ENCODE measurements at places on chromosomes 12 and 14.

DNA sequence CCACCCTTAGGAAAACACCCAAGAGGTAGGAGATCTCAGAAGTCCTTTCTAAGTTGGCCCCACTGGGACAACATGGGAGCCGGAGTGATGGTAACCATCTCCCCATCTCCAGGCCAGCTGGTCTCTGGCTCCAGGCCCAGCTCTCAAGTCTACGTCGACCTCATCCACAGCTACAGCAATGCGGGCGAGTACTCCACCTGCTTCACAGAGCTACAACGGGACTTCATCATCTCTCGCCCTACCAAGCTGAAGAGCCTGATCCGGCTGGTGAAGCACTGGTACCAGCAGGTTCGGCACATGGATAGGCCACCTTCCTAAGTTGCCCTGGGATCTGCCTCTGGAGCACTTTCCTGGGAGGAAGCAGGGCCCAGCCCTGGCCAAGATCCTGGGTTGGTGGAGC, 11.0 kb upstream of the OAS2 start:
- no peaks in the 10 kb centered on the region for H3K27me3 ChIP-seq
- peak overlapping the region; percentile 33 for H3K27ac ChIP-seq
- no peak for DNase-seq

- no peak for DNase-seq
- no peak overlapping the region for H3K27ac ChIP-seq
- H3K27me3 ChIP-seq, result no peaks in the 10 kb centered on the region
Observed at GRCh38 chr14:32300136-32300535, 29.0 kb upstream of the AKAP6 start.

- no peak overlapping the region for H3K27ac ChIP-seq
- H3K4me3 ChIP-seq, result no peak overlapping the region
- no peaks in the 10 kb centered on the region for H3K27me3 ChIP-seq
- H3K36me3 ChIP-seq, result peaks cover 30% of the 10 kb centered on the region
- peaks cover 13% of the 10 kb centered on the region for H3K4me1 ChIP-seq
Observed at GRCh38 chr12:26700430-26700829, 132.6 kb downstream of the ITPR2 start.

DNA sequence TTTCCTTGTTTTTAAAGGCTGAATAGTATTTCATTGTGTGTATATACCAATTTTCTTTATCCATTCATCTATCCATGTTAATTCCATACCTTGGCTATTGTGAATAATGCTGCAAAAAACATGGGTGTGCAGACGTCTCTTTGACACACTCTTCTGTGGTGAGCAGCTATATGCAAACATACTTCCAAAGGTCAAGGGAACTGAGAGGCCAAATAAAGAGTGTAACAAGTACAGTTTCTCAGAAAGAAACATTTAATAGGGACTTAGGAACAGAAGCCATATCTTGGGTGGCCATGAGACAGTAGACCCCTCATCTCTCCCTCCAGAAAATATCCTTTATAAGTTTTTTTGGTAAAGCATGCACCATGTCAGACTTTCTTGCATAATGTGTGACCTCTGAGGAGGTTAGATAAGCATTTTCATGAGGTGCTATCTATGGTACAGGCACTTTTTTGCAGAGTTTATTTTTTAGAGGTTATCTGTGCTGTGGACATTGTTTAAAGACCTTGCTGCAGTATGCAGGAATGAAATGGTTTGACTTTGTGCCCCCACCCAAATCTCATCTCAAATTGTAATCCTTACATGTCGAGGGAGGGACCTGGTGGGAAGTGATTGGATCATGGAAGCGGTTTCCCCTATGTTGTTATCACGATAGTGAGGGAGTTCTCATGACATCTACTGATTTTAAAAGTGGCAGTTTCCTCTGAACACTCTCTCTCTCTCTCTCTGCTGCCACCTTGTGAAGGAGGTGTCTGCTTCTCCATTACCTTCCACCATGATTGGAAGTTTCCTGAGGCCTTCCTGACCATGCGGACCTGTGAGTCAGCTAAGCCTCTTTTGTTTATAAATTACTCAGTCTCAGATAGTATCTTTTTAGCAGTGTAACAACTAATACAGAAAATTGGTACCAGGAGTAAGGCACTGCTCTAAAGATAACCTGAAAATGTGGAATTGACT, 1202.3 kb downstream of the GALC start:
- H3K27ac ChIP-seq, result no peak overlapping the region
- no peaks in the 10 kb centered on the region for H3K36me3 ChIP-seq
- no peaks in the 10 kb centered on the region for H3K4me1 ChIP-seq
- no peak for DNase-seq
- no peaks in the 10 kb centered on the region for H3K27me3 ChIP-seq

GRCh38 chr12:17793854-17794253, 296.1 kb downstream of the RERGL start:
- no peak for DNase-seq
- no peaks in the 10 kb centered on the region for H3K4me1 ChIP-seq
- H3K27me3 ChIP-seq, result no peaks in the 10 kb centered on the region
- H3K27ac ChIP-seq, result no peak overlapping the region
- H3K4me3 ChIP-seq, result no peak overlapping the region

- no peaks in the 10 kb centered on the region for H3K4me1 ChIP-seq
- H3K4me3 ChIP-seq, result no peak overlapping the region
- H3K27ac ChIP-seq, result no peak overlapping the region
- no peak for DNase-seq
Observed at GRCh38 chr12:18123707-18124106, 33.7 kb upstream of the RERGL start.

GRCh38 chr12:45670346-45671065, 59.0 kb upstream of the ARID2 start:
- DNase-seq, result peak; percentile 10
- H3K4me3 ChIP-seq, result no peak overlapping the region
- no peaks in the 10 kb centered on the region for H3K36me3 ChIP-seq
- H3K27me3 ChIP-seq, result peaks cover 4% of the 10 kb centered on the region
- H3K4me1 ChIP-seq, result peaks cover 24% of the 10 kb centered on the region

DNA sequence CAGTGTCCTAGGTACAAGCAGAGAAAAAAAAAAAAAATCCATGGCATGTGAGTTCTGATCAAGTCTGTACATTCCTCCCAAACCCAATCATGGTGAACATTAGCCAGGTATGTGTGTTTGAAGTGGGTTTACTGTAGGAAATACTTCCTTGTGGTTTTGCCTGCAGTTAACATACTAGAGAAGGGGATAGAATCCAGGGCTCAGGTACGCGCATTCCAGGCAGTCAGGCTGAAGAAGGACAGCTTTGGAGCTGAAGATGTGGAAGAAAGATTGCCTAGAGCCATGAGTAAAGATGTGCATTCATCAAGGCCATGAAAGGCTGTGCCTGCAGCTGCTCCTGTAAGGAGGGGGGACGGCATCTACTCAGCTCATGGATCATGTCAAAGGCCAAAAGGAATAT, 88.2 kb upstream of the NTF3 start:
- no peaks in the 10 kb centered on the region for H3K4me1 ChIP-seq
- no peak overlapping the region for H3K27ac ChIP-seq
- H3K4me3 ChIP-seq, result no peak overlapping the region

DNA sequence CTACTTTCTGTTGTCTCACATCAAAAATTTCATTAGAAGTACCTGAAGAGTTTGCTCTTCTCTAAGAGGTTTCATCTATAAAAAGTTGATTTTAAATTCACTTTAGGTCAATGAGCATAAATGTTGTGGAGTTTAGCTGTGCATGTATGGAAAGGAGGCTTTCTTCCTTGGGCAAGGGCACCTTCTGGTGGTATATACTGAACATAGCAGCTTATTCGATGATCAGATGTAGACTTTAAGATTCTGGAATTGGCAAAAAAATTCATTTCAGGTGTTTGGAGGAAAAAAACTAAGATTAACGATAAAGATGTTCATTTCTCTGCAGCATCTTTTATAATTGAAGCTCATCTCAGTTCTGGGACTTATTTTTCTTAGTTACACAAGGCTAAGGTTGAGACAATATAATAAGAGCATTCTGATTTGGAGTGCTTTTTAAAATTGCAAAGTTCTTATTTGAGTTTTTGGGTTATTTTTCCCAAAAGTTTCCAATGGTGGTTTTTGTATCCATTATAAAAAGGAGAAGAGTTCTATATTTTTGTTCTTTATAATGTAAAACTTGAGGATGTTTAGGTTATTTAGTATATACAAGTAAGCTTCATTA, 46.8 kb downstream of the TMEM117 start:
- H3K4me3 ChIP-seq, result no peak overlapping the region
- peak; percentile 27 for DNase-seq
- no peaks in the 10 kb centered on the region for H3K36me3 ChIP-seq
- no peaks in the 10 kb centered on the region for H3K27me3 ChIP-seq
- H3K27ac ChIP-seq, result no peak overlapping the region

GRCh38 chr12:65464930-65465329, 186.4 kb downstream of the MSRB3 start:
- H3K4me3 ChIP-seq, result no peak overlapping the region
- no peak overlapping the region for H3K27ac ChIP-seq
- H3K4me1 ChIP-seq, result no peaks in the 10 kb centered on the region
- no peaks in the 10 kb centered on the region for H3K36me3 ChIP-seq
- H3K27me3 ChIP-seq, result peaks cover 2% of the 10 kb centered on the region
- no peak for DNase-seq

DNA sequence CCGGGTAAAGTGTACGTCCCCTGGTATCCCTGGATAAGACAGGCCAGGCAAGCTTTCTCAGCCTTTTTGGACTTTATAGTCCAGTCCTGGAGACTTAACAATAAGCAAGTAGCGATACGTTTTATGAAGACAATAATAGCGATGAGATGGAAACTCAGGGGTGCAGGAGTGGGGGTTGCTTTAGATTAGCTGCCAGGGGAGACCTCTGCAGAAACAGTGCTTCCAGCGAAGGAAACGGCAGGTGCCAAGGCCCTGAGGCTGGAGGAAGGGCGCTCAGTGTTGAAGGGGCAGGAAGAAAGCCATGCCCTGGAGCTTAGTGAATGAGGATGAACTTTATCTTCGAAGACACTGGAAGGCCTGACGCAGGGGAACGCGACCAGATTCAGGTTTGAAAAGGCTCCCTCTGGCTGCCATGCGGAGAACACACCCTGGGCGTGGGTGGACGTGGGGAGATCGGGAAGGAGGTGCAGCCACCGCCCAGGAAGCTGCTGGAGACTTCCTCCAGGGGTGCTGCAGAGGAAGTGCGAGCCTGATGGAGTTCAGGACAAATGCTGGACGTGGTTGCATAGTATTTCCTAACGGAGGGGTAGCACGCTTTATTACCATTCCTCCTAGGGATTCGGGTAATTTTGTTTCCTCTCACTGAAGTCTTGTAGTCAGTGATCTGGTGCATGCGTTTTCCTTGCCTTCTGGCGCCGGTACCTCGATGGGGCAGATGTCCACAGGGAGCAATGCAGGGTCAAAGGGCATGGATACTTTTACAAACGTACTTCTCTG, 26.1 kb upstream of the UBC start:
- H3K4me1 ChIP-seq, result peaks cover 11% of the 10 kb centered on the region
- H3K4me3 ChIP-seq, result no peak overlapping the region

DNA sequence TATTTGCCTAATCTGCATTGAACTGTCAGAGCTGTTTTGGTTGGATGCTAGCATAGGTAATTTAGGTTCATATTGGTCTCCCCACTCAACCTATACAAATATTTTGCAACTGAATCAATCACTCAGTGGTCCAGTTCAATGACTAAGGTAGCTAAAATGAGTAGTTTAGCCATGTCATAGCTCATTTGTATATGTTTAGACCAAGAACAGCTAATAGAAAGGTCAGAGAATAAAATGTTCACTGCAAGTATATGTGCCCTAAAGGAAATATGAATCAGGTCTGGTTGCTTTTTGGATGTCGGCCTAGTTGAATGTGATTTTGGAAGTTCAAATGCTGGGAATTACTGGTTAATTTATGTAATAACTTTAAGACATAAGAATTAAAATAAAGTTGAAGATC, 883.9 kb downstream of the LRFN5 start:
- no peak overlapping the region for H3K27ac ChIP-seq
- H3K36me3 ChIP-seq, result no peaks in the 10 kb centered on the region
- DNase-seq, result no peak
- H3K27me3 ChIP-seq, result no peaks in the 10 kb centered on the region
- no peaks in the 10 kb centered on the region for H3K4me1 ChIP-seq

DNA sequence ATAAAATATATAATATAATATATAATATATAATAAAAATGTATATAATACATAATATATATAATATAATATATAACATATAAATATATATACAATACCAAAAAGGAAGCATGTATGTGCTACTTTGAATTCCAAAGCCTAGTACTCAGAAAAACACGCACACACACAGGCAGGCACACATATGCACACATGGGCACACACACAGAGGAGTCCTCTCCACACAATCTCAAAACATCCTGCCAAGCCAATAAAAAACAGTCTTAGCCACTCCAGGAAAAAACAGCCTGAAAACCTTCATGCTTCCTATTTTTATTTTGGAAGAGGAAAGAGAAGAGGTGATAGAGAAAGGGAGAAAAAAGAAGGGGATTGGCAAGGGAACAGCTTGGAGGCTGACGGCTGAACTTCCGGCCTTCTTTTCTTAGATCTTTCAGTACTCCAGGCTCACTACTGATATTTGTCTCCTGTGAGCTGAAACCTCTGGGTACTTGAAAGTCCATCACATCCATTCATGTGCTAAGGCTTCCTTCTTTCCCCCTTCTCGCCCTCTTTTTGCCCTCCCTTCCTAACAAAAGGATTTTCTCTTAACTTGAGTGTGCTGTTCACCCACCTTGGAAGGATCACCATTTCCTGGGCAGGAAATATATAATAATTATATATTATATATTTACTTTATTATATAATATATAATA, 394.2 kb downstream of the NUAK1 start:
- H3K27me3 ChIP-seq, result no peaks in the 10 kb centered on the region
- no peak for DNase-seq
- no peaks in the 10 kb centered on the region for H3K4me1 ChIP-seq
- H3K27ac ChIP-seq, result no peak overlapping the region

GRCh38 chr12:34163443-34163842, 141.1 kb downstream of the ALG10 start:
- no peak overlapping the region for H3K27ac ChIP-seq
- no peak for DNase-seq
- H3K4me1 ChIP-seq, result no peaks in the 10 kb centered on the region
- H3K36me3 ChIP-seq, result no peaks in the 10 kb centered on the region
- H3K27me3 ChIP-seq, result peaks cover 6% of the 10 kb centered on the region
- H3K4me3 ChIP-seq, result no peak overlapping the region

DNA sequence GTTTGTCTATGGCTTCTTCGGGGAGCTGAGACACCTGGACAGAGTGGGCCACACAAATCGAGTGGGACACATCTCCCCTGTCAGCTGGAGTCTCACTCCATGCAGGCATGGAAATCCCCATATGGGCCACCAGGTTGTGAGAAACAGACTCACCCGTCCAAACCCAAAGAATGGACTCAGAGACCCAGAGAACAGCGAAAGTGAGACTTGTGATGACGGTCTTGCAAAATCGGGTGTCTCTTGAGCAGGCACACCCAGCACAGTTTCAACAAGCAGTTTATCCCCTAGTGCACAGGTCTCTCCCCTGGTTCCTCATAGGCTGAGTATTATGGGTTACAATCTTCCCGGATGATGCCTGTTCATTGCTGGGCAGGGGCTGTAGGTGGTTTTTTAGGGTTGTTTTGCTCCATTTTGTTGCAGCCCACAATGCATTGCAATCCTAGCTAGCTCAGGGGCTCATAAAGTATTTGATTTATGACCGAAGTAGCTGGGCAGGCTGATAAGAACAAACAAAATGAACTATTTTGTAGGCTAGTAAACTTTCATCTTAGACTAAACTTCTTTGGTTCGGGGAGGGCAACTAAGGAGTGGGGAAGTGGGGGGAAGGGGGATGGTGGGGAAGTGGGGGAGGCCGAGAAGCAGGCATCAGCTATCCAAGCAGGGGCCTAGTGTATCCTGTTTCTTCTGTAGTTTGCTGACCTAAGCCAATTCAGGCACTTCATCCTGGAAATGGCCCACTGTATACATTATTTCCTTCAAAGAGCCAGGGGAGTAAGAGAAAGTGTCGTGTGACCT, 45.3 kb downstream of the IQSEC3 start:
- H3K4me1 ChIP-seq, result peaks cover 6% of the 10 kb centered on the region
- H3K36me3 ChIP-seq, result no peaks in the 10 kb centered on the region
- no peak for DNase-seq
- H3K27me3 ChIP-seq, result peaks cover 11% of the 10 kb centered on the region
- H3K4me3 ChIP-seq, result no peak overlapping the region

Data from activated CD4-positive, alpha-beta T cell treated with anti-CD3 and anti-CD28 coated beads for 36 hours (primary cell).